CD4-positive, alpha-beta memory T cell (primary cell): ENCODE measurements at places on chromosomes 12 and 14.

GRCh38 chr14:39841088-39841487, 408.9 kb upstream of the FBXO33 start:
- no peaks in the 10 kb centered on the region for H3K36me3 ChIP-seq
- H3K27ac ChIP-seq: no peak overlapping the region
- no peaks in the 10 kb centered on the region for H3K4me1 ChIP-seq
- DNase-seq: no peak
- no peaks in the 10 kb centered on the region for H3K27me3 ChIP-seq
- no peak overlapping the region for H3K4me3 ChIP-seq

DNA sequence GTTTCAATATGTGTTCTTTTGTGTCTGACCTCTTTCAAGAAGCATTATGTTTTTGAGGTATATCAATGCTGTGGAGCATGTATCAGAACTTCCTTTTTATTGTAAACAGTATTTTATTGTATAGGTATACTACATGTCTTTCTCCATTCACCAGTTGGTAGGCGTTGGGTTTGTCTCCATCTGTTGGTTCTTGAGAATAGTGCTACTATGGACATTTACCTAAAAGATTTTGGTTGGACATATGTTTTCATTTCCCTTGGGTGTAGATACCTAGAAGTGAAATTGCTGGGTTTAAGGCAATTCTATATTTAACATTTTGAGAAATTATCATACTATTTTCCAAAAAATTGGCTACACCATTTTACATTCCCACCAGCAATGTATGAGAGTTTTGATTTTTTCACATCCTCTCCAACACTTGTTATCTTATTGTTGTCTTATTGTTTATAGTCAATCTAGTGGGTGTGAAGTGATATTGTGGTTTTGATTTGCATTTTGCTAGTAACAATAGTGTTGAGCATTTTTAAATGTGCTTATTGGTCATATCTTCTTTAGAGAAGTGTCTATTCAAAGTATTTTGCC, 409.2 kb downstream of the IPO8 start:
- no peak overlapping the region for H3K27ac ChIP-seq
- H3K4me3 ChIP-seq: no peak overlapping the region
- no peaks in the 10 kb centered on the region for H3K27me3 ChIP-seq
- H3K36me3 ChIP-seq: no peaks in the 10 kb centered on the region
- DNase-seq: no peak

- no peak overlapping the region for H3K27ac ChIP-seq
- no peak for DNase-seq
- H3K27me3 ChIP-seq: no peaks in the 10 kb centered on the region
- no peaks in the 10 kb centered on the region for H3K36me3 ChIP-seq
- H3K4me3 ChIP-seq: no peak overlapping the region
Measured at GRCh38 chr12:113643177-113643974, 171.7 kb upstream of the LHX5 start.

GRCh38 chr12:89948271-89949175, 239.9 kb upstream of the ATP2B1 start:
- no peaks in the 10 kb centered on the region for H3K36me3 ChIP-seq
- H3K27ac ChIP-seq: peak overlapping the region; percentile 83
- no peaks in the 10 kb centered on the region for H3K27me3 ChIP-seq
- no peak overlapping the region for H3K4me3 ChIP-seq
- DNase-seq: no peak

- H3K27me3 ChIP-seq: no peaks in the 10 kb centered on the region
- no peaks in the 10 kb centered on the region for H3K36me3 ChIP-seq
- DNase-seq: no peak
- no peaks in the 10 kb centered on the region for H3K4me1 ChIP-seq
Measured at GRCh38 chr14:33660248-33660647, 290.6 kb downstream of the EGLN3 start.

- no peak for DNase-seq
- H3K4me3 ChIP-seq: no peak overlapping the region
- no peaks in the 10 kb centered on the region for H3K36me3 ChIP-seq
- H3K4me1 ChIP-seq: no peaks in the 10 kb centered on the region
Measured at GRCh38 chr12:77042833-77043232, 22.5 kb downstream of the E2F7 start.

DNA sequence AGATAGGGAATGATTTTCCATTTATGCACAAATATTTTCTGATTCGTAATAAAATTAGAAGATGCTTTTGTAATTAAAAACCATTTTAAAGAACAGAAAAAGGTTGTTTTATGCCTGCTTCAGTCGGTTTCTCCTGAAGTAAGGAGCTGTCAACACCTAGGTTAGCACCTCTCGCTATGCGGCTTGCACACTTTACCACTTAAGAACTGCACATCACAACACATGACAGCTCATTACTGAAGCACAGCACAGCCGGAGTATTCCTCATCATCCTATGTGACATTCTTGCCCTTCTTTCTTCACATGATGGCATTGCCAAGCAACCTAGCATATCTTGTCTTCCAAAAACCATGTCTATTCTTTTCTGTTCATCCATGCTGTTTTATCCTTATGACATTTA, 5.4 kb upstream of the WIF1 start:
- DNase-seq: no peak
- no peak overlapping the region for H3K27ac ChIP-seq
- H3K4me3 ChIP-seq: no peak overlapping the region
- H3K36me3 ChIP-seq: no peaks in the 10 kb centered on the region

- no peaks in the 10 kb centered on the region for H3K27me3 ChIP-seq
- H3K4me1 ChIP-seq: no peaks in the 10 kb centered on the region
- no peak overlapping the region for H3K27ac ChIP-seq
- no peaks in the 10 kb centered on the region for H3K36me3 ChIP-seq
- no peak overlapping the region for H3K4me3 ChIP-seq
Measured at GRCh38 chr14:72555609-72556000, 338.3 kb downstream of the DPF3 start.

GRCh38 chr12:89574736-89575208, 48.9 kb upstream of the POC1B start:
- no peaks in the 10 kb centered on the region for H3K36me3 ChIP-seq
- no peak overlapping the region for H3K27ac ChIP-seq
- no peak for DNase-seq
- no peak overlapping the region for H3K4me3 ChIP-seq
- no peaks in the 10 kb centered on the region for H3K27me3 ChIP-seq

- no peak for DNase-seq
- H3K27me3 ChIP-seq: no peaks in the 10 kb centered on the region
- no peak overlapping the region for H3K4me3 ChIP-seq
- H3K4me1 ChIP-seq: peaks cover 38% of the 10 kb centered on the region
- no peak overlapping the region for H3K27ac ChIP-seq
- H3K36me3 ChIP-seq: no peaks in the 10 kb centered on the region
Measured at GRCh38 chr12:59600171-59600570, 4.3 kb downstream of the SLC16A7 start.

GRCh38 chr14:101972126-101972866, 7.9 kb downstream of the DYNC1H1 start:
- peaks cover 14% of the 10 kb centered on the region for H3K36me3 ChIP-seq
- peaks cover 40% of the 10 kb centered on the region for H3K4me1 ChIP-seq
- H3K27me3 ChIP-seq: no peaks in the 10 kb centered on the region
- DNase-seq: no peak

DNA sequence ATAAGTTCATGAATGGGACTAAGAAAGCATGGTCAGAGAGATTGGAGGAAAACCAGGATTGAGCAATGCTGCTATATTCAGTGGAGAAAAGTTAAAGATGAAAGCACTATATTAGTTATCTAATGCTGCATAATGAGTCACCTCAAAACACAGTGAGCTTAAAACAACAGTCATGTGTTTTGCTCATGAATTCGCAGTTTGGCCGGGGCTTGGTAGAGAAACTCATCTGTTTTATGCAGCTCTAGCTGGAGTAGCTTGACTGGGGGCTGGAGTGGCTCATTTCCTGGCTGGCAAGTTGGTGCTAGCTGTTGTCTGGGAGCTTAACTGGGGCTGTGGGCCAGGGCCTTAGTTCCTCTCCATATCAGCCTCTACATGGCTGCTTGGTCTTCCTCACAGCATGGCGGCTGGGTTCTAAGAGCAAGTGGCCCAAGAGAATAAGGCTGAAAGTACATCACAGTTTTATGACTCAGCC, 90.1 kb downstream of the ADCK1 start:
- no peaks in the 10 kb centered on the region for H3K36me3 ChIP-seq
- no peak overlapping the region for H3K4me3 ChIP-seq
- no peak for DNase-seq
- H3K27ac ChIP-seq: no peak overlapping the region

DNA sequence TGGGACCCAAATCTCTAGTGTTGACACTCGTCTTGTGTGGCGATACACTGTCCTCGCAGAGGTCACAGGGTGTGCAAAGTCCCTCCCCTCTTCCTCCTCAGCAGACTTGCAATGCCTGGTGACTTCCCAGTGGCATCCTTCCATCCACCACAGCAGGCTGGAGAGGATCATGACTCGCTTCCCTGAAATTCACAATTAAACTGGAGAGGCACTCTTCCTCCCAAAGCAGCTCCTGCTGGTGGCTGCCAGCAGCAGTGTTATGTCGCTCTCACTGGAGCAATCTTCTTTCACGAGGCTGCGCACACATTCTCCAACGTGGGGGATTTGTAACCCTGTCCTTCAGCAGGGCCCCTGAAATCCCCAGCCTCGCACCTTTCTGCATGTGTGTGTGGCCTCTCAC, 145.2 kb upstream of the TMCC3 start:
- H3K36me3 ChIP-seq: no peaks in the 10 kb centered on the region
- no peaks in the 10 kb centered on the region for H3K27me3 ChIP-seq
- no peak for DNase-seq
